ENCODE measurements at places on chromosomes 16 and 17. TPM values are rescaled to one million over a fixed set of nuclear protein-coding genes. Genes with fewer than 3 reads are reported as not detected.
A peak's percentile ranks its signal among the peaks of the same experiment; 100 is the strongest.

DNA sequence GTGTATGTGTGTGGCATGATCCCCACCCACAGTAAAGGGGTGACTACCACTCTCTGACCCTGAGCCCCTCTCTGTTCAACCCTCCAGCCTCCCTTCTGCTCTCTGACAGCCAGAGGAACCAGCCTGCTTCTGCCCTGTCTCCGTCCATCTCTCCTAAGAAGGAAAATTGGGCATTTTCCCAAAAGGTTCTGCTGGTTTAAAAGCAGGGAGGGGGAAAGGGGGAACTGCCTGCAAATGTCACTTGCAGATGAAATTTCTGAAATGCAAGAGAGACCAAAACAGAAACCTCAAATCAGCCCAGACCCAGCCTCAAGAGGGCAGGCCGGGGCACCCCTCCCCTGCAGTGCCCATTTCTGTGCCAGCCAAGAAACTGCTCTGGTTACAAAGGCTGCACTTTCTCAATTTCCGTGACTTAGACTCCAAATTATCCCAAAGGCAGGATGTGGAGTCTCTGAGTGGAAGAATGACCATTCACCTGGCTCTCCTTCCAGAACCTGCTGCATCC lies 197.9 kb downstream of the RBFOX3 start:
- H3K36me3 ChIP-seq: no peaks in the 10 kb centered on the region
- H3K4me1 ChIP-seq: peaks cover 5% of the 10 kb centered on the region
- no peak overlapping the region for H3K4me3 ChIP-seq

DNA sequence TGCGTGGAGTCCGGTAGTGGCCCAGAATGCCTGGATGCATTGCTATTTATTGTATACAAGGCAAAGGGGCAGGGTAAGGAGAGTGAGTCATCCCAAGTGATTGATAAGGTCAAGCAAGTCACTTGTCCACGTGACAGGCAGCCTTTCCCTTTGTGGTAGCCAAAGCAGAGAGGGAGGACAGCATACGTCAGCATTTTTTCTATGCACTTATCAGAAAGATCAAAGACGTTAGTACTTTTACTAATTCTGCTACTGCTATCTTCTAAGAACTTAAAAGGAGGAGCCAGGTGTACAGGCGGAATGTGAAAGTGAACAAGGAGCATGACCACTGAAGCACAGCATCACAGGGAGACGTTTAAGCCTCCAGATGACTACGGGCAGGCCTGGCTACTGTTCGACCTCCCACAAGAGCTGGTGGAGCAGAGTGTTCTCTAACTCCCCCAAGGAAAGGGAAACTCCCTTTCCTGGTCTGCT lies 47.9 kb upstream of the ARL4D start:
- H3K4me3 ChIP-seq: no peak overlapping the region
- no peaks in the 10 kb centered on the region for H3K27me3 ChIP-seq
- no peaks in the 10 kb centered on the region for H3K36me3 ChIP-seq

Gene ITGA3
- total RNA-seq: 22.7 TPM

GRCh38 chr16:13298666-13299065 lies 397.3 kb downstream of the SHISA9 start:
- no peaks in the 10 kb centered on the region for H3K27me3 ChIP-seq
- no peak overlapping the region for H3K27ac ChIP-seq
- H3K36me3 ChIP-seq: no peaks in the 10 kb centered on the region
- H3K4me3 ChIP-seq: no peak overlapping the region

DNA sequence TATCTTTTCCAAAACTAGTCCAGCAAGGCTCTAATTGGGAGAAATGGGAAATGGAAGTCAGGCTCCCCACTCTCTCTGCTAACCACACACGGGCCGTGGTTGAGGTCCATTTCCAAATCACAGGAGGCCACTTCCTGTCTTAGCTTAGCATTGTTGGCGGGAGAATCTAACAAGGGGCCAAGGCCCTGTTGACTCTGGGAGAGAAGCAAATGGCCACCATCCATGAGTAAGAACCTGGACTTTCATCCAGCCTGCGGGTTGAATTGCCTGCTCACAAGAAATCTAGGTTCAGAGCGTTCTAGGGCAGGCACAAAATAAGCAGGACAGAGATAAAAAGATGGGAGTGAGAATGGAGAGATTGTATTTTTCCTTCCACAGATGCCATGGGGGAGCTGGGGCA lies 5.7 kb downstream of the FAM20A start:
- no peak overlapping the region for H3K4me3 ChIP-seq
- peak; percentile 77 for DNase-seq
- H3K4me1 ChIP-seq: peaks cover 51% of the 10 kb centered on the region
- H3K27ac ChIP-seq: peak overlapping the region; percentile 22
- H3K36me3 ChIP-seq: no peaks in the 10 kb centered on the region

GRCh38 chr16:49060728-49061127 lies 220.9 kb downstream of the CBLN1 start:
- no peak for DNase-seq
- no peaks in the 10 kb centered on the region for H3K27me3 ChIP-seq
- no peaks in the 10 kb centered on the region for H3K4me1 ChIP-seq
- no peak overlapping the region for H3K27ac ChIP-seq

Gene DHRS7B
- total RNA-seq: 33.7 TPM

Gene CTRB1
- 0.75 TPM for total RNA-seq

DNA sequence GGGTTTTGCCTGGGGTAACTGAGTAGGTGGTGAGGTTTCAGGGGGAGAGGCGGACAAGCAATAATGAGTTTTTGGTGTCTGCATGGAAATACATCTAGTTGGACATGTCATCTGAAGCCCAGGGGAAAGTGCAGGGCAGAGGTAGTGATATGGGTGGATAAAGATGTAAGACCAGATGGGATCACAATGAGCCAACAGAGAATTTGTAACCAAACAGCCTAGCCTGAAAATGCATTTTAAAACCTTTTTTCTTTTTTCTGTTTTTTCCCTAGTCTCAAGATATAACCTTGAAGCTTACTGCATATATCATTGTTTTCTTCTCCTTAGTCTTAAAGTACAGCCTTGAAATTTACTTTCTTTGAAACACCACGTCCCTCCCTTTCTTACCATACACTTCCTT lies 3.7 kb upstream of the ZNF19 start:
- no peaks in the 10 kb centered on the region for H3K36me3 ChIP-seq
- H3K4me1 ChIP-seq: no peaks in the 10 kb centered on the region
- no peak overlapping the region for H3K4me3 ChIP-seq
- H3K27ac ChIP-seq: no peak overlapping the region
- no peak for DNase-seq
- H3K27me3 ChIP-seq: no peaks in the 10 kb centered on the region

Gene FN3K
- total RNA-seq: 4.9 TPM

- no peak overlapping the region for H3K27ac ChIP-seq
- H3K27me3 ChIP-seq: no peaks in the 10 kb centered on the region
- no peaks in the 10 kb centered on the region for H3K36me3 ChIP-seq
- no peak overlapping the region for H3K4me3 ChIP-seq
- H3K4me1 ChIP-seq: no peaks in the 10 kb centered on the region
Observed at GRCh38 chr17:68169840-68170239, 78.0 kb upstream of the AMZ2 start.

- no peak for DNase-seq
- H3K36me3 ChIP-seq: no peaks in the 10 kb centered on the region
- peaks cover 11% of the 10 kb centered on the region for H3K4me1 ChIP-seq
- no peak overlapping the region for H3K27ac ChIP-seq
- no peak overlapping the region for H3K4me3 ChIP-seq
Observed at GRCh38 chr17:194828-195602, 13.6 kb upstream of the DOC2B start.

All from muscle of leg (tissue), 16 donors.